CD4-positive, alpha-beta T cell treated with Interleukin-12 subunit alpha and Interleukin-12 subunit beta, for 1 hour (primary cell): ENCODE measurements at places on chromosomes 3 and 15.

GRCh38 chr3:30496066-30496966 is 110.1 kb upstream of the TGFBR2 start:
- no peak for DNase-seq

- no peak for DNase-seq
These were observed 36.5 kb upstream of the HACD2 start for GRCh38 chr3:123621186-123621849.

- DNase-seq: no peak
These were observed 392.8 kb upstream of the WNT5A start for GRCh38 chr3:55879901-55880331.

DNA sequence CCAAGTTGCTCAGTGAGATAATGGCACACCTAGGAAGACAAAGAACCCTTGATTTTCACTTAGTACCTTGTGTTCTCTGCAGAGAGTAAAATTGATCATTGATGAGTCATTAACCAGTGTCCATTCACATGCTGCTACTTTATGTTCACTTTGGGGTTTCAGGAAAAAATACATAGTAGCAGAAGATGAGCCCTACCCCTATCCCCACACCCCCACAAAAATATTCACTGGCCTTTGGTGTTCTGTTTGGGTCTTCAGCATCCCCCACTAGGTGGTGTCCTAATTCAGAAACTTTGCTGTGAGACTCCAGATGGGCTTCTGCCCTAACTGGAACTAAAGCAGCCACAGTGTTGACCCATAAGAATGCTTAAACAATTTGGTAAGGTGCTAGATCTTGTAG is 178.8 kb downstream of the KLHL25 start:
- peak; percentile 65 for DNase-seq

- DNase-seq: no peak
These were observed 12.9 kb downstream of the GPR87 start for GRCh38 chr3:151303751-151304150.

DNA sequence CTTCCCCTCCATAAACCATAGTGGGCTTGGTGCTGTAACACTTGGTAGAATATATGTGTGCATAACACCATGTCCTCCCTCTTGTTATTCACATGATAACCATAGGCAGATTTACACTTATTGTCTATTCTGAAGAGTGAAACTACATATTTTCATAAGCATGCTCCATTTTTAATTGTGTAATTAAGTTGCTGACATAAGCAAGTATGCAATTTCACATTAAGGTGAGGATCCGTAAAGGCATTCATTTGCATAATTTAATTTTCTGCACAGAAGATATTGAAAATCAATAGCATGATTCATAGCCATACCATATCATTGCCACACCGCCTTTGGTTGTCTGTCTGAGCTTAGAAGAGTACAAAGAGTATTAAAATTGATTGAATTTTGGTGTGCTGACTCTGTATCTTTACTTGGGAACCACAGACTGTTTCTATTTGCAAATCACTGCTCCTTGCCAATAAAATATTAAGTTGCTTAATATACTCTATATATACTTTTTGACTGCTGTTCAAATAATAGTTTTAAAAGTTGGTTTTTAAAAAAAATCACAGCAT is 182.4 kb downstream of the PTPRG start:
- DNase-seq: no peak
